BE2C (cell line): ENCODE measurements at places on chromosomes 1 and 21.

GRCh38 chr21:36359185-36359584, 26.0 kb upstream of the CHAF1B start:
- no peak for DNase-seq

- DNase-seq, result peak; percentile 59
Observed at GRCh38 chr1:33298623-33299277, 22.1 kb downstream of the A3GALT2 start.

GRCh38 chr1:85398391-85399064, 66.4 kb downstream of the DDAH1 start:
- DNase-seq, result no peak

GRCh38 chr1:218640173-218640572, 295.0 kb downstream of the TGFB2 start:
- no peak for DNase-seq

DNA sequence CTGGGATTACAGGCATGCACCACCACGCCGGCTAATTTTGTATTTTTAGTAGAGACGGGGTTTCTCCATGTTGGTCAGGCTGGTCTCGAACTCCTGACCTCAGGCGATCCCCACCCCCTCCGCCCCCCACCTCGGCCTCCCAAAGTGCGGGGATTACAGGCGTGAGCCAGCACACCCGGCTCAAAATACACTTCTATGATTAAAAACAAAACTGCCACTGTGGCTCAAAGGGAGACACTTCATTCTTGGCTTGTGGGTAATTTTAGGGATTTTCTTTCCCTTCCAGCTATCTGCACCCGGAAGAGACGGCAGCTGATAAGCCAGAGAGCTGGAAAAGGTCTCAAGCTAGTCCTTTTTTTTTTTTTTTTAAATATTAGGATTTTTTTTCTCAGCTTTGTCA, 24.5 kb downstream of the TMPRSS2 start:
- DNase-seq, result no peak

DNA sequence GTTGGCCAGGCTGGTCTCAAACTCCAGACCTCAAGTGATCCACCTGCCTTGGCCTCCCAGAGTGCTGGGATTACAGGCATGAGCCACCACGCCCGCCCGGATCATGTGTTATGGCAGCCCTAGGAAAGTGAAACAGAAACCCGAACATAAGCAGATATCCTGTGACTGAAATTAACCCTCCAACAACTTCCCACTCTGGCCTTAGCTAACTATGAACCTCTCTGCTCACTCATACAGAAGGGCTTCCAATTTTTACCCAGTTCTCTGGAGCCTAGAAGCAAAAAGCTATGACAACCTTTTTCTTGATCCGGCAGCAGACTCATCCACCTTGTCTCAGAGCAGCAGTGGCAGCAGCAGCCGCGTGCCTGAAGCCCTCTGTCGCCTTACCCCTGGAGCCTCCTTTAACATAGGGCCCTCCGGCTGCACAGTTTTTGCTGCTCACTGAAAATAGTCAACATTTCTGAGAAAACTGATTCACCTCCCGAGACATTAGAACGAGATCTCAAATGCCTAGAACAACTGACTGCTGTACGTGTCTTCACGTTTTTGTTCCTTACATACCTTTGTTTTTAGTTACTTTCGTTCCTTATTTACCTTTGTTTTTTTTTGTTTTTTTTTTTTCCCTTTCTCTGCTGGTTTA, 9.3 kb downstream of the CBR1 start:
- DNase-seq, result no peak

- no peak for DNase-seq
Observed at GRCh38 chr1:76668046-76668445, 199.2 kb upstream of the ST6GALNAC5 start.

GRCh38 chr1:10659646-10660540, 136.6 kb downstream of the CASZ1 start:
- DNase-seq, result no peak

GRCh38 chr1:111471012-111471411, 2.8 kb upstream of the C1orf162 start:
- no peak for DNase-seq

DNA sequence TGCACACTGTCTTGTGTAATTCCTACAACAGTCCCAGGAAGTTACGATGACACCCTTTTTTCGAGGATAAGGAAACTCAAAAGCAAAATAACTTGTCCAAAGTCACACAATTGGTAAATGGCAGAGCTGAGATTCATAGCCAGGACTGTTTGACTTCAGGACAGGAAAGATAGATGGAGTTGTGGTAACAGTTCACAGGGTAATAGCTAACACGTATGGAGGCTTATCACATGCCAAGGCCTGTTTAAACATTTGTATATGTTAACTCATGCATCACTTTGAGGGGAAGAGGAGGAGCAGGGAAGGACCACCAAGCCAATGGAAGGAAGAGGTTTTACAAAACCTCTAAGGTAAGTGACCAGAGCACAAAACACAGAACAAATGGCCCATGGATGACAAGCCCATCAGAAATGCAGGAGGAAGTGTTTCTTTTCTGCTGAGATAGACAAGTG, 2.8 kb downstream of the DHCR24 start:
- no peak for DNase-seq

DNA sequence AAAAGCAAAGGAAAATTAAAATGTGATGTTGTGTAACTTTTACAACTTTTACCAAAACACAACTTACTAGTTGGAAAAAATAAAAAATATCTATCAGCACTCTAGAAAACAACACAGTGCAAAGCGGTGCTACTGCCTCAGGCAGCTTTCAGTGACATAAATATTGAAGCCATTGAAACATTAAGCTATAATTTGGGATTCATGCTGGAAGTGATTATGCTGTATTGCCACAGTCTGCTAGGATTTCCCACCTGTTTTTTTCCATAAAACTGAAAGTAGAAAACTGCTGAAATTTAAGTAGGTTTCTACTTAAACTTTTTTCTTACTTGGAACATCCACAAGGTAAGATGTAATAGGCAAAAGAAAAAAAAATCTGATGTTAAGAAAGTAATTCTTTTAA, 674.4 kb downstream of the KCNT2 start:
- DNase-seq, result no peak

- DNase-seq, result no peak
Observed at GRCh38 chr1:224450159-224450558, 15.6 kb upstream of the WDR26 start.
